ENCODE measurements at places on chromosomes 5 and 9.

GRCh38 chr9:38183994-38184568, 115.1 kb upstream of the SHB start:
- DNase-seq: no peak

GRCh38 chr9:36597412-36598178, 24.9 kb downstream of the MELK start:
- DNase-seq: no peak

GRCh38 chr5:95219411-95219810, 65.5 kb downstream of the MCTP1 start:
- DNase-seq: no peak

GRCh38 chr5:87268970-87269377, 1.3 kb downstream of the RASA1 start:
- no peak for DNase-seq

DNA sequence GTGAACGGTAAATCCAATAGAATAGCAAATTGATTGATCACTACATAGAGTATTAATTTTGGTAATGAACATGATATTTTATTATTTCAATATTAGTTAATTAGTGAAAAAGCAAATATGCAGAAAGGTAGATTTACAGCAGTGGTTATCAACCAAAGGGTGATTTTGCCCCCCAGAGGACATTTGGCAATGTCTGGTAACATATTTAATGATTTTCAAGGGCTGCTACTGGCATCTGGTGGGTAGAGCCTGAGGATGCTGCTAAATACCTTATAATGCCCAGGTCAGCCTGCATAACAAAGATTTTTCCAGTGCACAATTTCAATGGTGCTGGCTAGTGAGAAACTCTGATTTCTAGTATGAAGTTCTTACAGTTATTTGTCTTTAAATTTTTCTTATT, 1313.7 kb downstream of the PTPRD start:
- DNase-seq: no peak

DNA sequence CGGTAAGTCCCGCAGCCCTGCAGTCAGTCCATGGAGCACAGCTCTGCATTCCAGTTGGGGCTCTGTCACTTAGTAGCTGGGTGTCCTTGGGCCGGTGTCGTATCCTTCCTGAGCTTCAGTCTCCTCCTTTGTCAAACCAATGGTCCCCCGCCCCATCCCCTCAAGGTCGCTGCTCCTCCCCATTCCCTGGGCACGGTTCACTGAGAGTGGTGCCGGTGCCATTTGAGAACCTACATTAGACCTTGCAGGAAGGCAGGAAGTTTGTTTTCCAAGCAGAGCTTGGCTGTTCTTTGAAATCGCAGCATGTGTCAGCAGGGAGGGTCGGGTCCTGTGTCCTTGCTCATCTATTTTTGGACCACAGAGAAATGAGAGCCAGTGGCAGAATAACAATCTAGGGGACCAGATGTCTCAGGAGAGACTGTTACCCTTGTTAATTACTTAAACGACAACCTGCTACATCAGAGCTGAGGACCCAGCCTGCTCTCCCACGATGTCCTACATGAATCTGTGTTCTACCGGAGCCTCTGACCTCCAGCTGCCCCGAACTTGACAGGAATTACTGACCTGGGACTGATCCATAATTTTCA, 21.7 kb upstream of the BARHL1 start:
- no peak for DNase-seq
